ENCODE measurements at places on chromosomes 1 and 21.

GRCh38 chr1:178637841-178638240 lies 87.2 kb upstream of the RALGPS2 start:
- no peak for DNase-seq

DNA sequence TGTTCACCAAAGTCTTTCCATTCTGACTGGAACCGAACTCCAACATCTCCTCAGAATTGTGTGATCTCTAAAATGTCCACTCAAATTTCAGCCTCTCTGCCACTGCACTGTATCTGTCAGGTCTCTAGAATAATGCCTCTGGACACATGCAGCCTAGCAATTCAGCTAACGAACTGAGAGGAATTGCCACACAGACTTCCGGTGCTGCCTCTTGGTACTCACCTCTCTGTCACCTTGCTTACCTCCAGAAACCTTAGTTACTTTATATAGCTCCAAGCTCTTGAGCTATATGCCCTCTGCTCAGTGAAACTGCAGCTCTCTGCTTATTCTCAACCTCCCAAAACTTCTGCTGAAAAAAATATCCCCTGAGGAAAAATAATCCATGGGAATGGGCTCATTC lies 2.7 kb upstream of the CHRM3 start:
- DNase-seq: no peak

- DNase-seq: no peak
Measured at GRCh38 chr21:39686646-39687468, 58.1 kb upstream of the IGSF5 start.

DNA sequence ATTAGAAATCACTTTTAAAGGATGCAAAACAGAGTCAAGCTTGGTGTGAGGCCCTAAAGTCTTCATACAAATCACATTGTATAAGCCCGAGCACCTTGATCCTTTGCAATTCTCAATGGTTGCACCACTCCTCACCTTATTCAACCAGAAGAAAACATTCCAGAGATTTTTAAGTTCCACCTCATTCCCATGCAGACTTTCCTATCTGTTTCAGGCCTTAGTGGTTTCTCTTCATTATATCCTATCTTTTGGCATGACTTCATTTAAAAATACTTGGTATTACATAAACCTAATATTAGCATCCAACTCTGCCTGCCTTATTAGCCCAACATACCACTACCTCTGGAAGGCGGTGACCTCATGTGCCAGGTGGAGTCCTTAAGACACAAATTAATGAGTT lies 9.3 kb upstream of the GREM2 start:
- DNase-seq: no peak

DNA sequence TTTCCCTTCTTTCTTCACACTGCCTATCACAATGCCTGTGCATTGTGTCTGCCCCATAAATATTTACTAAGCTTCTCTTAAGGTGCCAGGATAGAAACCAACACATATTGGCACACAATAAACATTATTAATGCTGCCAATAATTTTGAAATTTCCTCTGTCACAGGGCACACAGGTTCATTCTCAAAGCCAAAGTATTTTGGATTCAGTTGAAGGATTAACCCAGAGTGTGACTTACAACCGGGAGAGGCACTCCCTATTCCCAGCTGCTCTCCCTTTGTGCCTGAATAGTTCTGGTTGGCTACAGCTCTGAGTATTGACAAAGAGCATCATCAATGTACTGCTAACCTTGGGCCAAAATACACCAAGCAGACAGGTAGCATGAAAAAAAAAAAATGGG lies 46.6 kb upstream of the ATP1A1 start:
- DNase-seq: no peak

GRCh38 chr1:111208921-111209320 lies 8.5 kb upstream of the DENND2D start:
- no peak for DNase-seq

- DNase-seq: no peak
Measured at GRCh38 chr1:244180256-244180655, 129.2 kb downstream of the ZBTB18 start.

DNA sequence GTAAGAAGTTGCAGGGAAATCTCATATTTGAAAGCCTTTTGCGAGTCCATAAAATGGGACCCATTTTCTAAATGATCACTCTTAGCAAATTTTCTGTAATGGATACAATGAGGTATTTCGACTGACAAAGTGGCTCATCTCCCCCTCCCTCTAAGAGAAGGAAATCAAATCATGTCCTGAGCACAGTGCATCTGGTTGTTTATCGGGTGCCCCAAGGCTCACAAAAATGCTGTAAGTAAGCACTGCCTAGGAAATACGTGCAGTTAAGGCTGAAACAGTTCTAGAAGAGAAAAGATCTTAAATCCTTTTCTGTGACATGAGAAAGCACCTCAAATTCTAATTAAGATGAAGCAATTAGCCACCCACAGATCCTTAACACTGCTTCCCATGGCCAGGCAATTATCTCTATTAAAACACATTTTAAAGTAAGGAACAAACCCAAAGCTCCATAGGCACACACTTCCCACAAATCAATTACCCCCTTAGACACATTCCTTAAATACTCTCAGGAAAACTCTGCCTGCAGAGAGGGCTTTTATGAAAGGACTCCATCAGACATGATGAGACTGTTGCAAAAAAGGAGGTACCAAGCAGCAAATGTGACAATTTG lies 216.3 kb downstream of the KCNH1 start:
- DNase-seq: no peak

DNA sequence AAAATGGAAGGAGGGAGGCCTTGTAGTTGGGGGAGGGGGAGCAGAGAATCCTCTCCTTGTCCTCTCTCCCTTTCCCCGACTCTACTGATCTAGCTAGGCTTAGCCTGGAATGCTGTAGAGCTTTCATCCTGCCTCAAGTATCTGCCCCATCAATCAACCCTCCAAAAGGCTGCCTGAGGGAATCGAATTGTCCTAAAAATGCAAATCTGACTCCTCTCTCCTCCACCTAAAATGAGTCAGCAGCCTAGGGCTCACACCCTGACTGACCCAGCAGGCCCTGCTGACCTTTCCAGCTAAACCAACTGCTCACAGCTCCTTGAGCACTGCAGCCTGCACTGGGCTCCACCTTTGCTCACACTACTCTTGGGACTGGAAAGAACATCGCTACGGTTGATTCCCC lies 2.8 kb downstream of the HPDL start:
- no peak for DNase-seq

DNA sequence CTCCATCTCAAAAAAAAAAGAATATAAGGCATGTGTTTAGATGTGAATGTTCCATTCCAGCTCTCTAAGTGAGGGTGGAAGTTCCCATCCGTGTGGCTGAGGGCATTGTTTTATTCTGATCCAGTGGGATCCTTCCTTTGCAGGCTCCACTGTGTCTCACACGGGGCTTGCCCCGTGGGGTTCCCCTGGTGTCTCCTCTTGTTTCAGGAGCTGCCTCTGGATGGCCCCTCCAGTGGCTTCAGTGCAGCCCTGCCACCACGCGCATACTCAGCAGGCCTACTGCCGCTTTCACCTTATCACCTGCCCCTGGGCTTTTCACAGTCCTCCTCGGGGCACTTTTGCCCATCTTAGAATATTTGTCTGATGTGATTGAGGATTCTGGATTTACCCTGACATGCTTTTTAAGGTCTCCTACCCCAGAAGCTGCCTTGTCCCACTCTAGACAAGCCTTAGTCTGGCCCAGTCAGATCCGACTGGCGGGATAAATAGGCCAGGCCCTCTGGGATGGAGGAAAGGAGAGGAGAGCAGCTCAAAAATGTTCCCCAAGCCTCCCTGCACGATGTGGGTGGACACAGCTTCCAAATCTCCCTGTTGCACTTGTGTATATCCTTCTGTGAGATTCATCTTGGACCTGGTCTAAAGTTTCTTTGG lies 55.2 kb downstream of the FAM163A start:
- DNase-seq: no peak

DNA sequence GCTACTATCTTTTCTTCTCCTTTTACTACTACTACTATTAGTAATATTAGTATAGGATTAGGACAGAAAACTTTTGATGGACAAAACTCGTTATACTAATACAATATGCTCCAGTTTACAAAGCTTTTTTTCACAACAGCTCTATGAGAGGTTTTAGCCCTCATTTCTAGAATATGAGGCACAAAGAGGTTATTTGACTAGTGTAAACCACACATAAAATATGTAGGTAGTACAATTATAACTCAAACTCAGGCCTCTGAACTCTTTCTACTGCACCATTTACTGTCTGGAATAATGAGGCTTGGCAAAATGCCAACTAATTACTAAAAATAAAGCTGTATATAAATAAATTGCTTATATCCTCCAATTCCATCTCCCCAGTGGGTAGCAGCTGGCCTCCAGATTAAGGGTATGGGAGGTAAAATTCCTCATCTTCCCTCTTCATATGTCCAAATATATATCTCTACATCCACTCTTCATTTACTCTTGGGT lies 99.9 kb downstream of the LYST start:
- DNase-seq: no peak

DNA sequence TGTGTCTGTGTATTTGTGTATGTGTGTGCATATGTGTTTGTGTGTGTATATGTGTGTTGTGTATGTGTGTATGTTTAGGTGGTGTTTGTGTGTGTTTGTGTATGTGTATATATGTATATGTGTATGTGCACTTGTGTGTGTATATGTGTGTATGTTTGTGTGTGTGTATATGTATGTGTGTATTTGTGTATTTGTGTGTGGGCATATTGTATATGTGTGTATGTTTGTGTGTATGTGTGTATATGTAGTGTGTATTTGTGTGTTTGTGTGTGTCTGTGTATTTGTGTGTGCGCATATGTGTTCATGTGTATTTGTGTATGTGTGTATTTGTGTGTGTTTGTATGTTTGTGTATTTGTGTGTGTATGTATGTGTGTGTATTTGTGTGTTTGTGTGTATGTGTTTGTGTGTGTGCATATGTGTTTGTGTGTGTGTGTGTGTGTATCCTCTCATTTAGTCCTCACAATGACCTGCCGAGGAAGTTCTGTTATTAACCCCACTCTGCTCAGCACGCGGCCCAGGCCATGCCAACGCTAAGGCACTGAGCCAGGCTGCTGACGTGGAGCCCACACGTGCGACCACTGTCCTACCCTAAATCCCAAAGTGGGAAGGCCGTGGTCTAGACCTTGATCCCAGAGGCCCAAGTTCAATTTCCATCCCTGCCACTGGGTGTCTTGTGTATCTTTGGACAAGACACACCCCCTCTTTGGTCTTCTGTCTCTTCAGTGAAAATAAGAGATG lies 43.2 kb upstream of the TMEM51 start:
- no peak for DNase-seq

GRCh38 chr1:82395440-82395839 lies 594.7 kb downstream of the ADGRL2 start:
- no peak for DNase-seq

DNA sequence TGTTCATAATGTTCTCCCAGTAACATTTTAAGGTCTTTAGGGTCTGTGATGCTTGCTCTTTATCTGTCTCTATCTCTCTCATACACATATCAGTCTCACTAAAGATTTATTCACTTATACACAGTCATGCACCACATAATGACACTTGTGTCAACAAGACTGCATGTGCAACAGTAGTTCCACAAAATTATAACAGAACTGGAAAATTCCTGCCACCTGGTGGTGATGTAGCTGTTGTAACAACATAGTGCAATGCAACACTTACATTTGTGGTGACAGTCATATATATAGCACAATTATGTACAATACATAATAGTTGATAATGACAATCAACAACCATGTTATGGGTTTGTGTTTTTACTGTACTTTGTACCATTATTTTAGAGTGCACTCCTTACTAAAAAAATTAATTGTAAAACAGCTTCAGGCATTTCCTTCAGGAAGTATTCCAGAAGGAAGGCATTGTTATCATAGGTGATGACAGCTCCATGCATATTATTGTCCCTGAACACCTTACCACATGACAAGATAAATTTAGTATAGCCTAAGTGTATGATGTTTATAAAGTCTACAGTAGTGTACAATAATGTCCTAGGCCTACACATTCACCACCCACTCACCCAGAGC lies 8.1 kb downstream of the TDRD5 start:
- DNase-seq: no peak

DNA sequence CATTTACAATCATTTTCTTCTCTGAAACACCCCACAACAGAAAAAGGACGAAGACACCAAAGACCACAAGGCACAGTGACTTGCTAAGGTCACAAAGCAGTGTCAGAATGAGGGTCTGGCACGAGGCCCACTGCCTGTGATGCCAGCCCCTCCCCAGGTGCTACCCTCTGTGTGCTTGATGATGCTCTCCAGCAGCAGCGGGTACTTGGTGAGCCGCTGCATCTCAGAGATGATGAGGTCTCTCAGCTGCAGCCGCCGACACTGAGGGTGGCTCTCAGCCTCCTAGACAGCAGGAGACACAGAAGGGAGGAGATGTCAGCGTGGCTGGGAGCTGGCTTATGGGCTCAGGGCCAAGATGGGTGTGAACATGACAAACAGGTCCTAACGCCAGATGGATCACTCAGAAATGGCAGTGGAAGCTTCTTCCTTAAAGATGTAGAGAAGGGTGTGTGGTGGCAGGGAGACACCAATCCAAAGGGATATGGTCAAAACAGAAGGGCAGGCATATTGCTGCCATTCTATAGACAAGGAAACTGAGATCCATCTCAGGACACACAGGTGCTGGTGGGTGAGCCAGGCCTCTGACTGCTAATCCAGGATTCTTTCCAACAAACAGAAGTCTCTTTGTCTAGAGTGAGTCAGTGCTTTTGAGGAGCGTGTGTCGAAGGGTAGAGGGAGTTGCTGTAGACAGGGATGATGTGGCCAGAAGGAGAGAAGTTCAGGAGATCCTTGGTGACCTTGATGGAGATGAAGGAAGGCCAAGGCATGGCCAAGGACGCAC lies 25.6 kb downstream of the LRRC71 start:
- DNase-seq: no peak

DNA sequence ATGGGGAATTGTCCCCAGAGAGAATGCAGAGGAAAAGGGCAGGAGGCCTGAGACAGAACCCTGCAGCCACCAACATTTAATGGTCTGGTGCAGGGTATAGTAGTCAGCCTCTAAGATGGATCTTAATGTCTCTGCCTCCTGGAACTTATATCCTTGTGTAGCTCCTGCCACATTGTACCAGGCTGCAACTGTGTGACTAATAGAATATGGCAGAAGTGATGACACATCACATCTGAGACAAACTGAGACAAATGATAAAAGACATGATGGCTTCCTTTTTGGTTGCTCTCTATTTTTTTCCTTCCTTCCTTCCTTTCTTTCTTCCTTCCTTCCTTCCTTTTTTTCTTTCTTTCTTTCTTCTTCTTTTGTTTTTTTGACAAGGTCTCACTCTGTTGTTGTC lies 37.1 kb upstream of the CYP4B1 start:
- no peak for DNase-seq

All from T-helper 22 cell (primary cell).